ENCODE measurements at places on chromosomes 2 and 18.

DNA sequence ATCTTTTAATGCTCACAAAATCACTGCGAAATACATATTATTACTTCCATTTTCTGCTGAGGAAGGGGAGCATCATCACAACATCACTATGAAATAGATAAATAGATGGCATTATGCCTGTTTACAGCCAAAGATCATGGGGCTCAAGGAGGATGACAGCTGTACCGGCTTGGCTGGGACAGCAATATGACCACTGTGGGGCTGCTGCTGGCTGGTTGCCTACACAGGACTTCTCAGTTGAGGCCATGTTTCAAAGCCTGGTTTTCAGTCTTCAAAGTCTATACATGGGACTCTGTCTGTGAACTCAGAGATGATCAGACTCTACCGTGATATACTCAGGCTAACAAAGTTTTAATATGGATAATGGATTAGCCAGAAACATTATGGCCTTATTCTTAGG lies 58.7 kb downstream of the SPATS2L start:
- no peak for DNase-seq

- no peak for DNase-seq
These were observed 40.3 kb downstream of the SRBD1 start for GRCh38 chr2:45570671-45571334.

DNA sequence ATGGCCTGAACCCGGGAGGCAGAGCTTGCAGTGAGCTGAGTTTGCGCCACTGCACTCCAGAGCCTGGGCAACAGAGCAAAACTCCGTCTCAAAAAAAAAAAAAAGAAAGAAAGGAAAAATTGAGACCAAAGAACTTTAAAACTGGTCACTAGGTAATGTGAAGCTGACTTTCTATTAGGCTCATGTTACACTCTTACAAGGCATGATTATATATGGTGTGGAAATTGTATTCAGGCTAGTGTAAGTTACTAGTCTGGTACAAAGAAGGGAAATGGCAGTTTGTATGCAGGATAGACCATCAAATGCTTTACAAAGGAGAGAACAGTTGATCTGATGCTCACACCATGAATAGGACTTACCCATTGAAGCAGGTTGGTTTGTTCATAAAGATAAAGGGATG lies 35.4 kb upstream of the ARMC9 start:
- DNase-seq, result no peak

DNA sequence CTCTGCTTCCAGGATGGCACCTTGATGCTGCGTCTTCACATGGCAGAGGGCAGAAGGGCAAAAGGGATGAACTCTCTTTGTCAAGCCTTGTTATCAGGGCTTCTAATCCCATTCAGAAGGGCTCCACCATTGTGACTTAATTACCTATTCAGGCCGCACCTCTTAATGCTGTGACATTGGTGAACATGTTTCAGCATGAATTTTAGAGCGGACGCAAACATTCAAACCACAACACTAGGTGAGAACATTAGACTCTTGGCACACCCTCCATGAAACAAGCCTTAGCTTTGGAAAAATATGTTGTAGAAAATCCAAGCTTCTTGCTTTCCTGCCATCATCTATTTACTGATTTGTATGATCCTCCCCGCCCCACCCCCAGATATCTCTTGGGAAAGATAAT lies 17.9 kb downstream of the DAW1 start:
- no peak for DNase-seq

DNA sequence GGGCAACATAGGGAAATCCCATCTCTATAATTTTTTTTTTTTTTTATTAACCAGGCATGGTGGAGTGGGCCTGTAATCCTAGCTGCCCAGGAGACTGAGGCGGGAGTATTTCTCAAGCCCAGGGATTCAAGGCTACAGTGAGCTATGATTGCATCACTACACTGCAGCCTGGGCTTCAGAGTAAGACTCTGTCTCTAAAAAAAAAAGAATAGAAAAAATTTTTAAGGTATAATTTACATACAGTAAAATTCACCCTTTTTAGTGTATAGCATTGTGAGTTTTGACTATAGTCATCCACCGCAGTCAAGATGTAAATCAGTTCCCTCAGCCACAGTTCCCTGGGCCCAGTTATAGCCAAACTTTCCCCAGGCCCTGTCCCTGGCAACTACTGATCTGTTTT lies 57.1 kb upstream of the MSH6 start:
- DNase-seq, result no peak

- DNase-seq, result no peak
These were observed 42.5 kb upstream of the ZNF519 start for GRCh38 chr18:14174706-14175085.

DNA sequence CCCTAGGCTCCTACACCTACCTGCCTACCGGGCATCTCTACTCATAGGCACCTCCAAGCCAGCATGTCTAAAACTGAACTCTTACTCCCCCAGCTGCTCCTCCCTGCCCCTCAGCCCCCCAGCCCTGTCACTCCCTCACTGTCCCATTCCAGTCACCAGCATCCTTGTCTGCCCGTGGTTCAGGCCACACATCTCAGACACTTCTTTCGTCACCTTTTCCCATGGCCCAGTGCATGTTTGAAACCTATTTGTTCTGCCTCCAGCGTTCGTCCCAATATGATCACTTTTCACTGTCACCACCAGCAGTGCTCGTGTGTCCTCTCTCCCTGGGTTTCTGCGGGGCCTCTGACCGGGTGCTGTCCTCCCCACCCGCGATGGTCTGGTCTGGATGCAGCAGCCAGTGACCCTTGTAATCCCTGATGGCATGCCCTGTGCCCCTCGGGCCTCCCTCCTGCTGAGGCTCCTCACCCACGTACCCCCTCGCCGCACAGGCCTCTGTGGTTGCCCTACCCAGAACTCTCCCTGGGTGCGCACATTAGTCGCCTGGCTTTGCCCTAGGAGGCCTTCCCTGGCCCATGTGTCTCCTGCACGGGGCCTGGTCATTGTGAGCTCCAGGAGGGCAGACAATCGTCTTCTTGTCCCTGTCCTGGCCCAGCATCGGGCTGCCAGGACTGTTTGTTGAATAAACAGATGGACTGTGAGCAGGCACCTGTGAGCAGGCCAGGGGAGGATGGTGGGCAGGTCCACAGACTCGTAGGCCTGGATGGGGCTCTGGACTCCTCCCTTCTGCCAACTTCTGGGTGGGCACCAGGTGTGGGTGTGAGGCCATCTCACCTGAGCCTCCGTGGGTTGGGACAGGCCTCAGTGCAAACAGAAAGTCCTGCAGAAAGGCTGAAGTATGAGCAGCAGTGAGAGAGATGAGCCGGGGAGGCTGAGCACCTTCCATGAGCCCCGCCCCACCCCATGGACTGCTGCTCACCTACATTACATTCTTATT lies 15.5 kb downstream of the LDLRAD4 start:
- DNase-seq, result no peak

- no peak for DNase-seq
These were observed 53.3 kb downstream of the FECH start for GRCh38 chr18:57533006-57533867.

GRCh38 chr2:234970099-234970440 lies 18.3 kb downstream of the SH3BP4 start:
- DNase-seq, result no peak

Measured in activated CD4-positive, alpha-beta T cell treated with anti-CD3 and anti-CD28 coated beads, Interleukin-10, Interleukin-2, amounts not matched to agents 100 ng/mL and 50 ng/mL, durations not matched to agents 16 hours and 8 hours (primary cell).